ENCODE measurements at places on chromosomes 2 and 18.

DNA sequence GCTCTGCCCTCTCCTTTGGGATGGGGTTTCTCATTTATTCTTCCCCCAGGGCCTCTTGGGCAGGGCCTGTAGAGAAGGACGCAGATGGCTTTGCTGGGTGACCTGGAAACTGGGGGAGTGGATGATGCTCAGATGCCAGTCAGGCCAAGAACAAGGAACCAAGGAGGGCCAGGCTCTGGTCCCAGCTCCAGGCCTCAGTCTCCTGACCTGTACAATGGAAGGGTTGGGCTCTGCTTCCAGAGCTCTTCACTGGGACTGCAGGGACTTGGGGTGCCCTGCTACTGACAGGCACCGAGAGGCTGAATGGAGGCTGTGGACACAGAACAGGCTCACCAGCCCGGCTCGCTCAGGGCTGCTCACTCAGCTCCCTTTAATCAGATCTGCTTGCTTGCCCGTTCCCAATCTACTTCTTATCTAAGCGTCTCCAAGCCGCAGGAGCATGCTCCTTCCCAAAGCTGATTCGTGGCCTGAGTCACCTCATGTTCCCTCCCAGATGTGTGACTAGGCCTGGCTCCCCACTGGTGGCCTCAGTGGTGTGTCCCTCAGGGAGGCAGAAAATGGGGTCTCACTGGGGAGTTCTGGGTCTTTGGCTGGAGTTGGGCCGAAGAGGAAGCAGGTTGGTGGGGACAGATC, 82.6 kb upstream of the ODC1 start:
- DNase-seq: no peak

DNA sequence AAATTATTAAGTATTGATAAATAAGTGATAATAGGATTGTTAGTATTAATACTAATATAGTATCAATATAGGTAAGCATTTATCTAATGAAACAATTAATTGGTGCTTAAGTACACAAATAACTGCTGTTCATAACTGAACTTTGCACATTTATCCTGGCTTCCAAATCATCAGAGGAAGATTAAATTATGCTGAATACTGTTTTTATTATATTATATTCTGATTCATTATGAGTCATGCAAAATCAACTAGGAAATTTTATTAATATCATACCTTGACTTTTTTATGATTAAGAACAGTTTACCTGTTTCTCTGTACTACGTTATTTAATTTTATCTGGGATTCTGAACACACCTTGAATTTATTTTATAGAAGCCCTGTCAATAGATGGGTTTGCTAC, 42.6 kb downstream of the FAP start:
- no peak for DNase-seq

DNA sequence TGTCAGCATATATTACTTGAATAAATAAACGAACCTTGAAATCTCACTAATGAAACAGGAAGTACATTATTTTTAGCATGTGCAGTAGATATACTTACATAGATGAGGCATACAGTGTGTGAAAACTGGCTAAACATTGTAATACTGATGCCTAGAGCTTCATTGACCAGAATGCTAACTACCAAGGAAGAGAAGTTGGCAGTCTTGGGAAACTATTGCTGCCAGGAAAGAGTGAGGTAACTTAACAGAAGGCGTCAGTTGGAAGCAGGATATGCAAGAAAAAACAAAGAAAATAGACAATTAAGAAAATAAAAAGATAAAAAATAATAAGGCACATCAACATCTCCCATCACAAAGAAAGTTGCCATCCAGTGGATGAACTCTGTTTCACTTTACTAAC, 963.0 kb downstream of the TDRD15 start:
- DNase-seq: no peak

DNA sequence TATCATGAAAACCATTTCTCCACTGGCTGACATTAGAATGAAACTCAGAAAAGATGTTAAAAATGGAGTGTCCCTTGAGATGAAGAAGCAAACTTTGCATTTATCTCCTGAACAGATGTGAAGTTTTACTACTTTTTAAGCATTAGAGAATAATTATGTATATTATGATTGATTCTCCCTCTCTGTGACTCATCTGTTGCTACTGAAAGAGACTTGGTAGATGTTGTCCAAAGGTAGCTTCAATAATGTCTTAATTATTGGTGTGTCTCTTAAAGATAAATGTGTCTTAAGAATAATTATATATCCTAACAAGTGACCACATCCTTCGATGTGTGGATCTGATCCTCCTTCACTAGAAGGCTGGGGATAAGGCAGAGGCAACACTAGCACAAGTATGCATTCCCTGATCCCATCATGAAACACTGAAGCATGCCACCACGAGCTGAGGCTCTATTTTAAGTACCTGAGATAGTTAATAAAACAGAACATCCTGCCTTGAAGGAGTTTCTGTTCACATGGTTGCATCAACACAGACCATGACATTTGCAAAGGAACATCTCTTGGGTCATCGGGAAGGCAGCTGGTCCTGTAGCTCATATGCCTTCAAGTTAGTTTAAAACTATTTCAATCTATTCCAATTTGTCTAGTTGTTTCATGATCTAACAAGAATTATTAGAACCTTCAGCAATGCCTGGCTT, 15.5 kb downstream of the RND3 start:
- no peak for DNase-seq

DNA sequence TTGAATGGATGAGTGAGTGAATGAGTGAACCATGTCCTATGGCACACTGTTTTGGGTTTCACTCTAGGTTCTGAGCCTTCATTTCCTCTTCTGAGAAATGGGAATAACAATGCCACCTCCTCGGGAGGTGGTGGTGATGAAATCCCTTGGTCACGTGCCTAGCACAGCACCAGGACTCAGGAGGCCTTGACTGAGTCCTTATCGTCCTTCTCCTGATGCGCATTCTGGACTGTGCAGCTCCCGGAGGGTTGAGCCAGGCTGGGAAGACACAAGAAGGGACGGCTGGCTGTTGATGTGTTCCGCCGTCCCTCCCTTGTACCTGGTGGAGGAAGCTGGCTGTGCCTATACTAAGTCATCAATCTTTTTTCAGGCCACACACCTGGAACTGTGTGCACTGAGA, 437.3 kb downstream of the ZNF521 start:
- no peak for DNase-seq

- no peak for DNase-seq
Measured at GRCh38 chr2:48508461-48509124, 21.4 kb upstream of the STON1 start.

- DNase-seq: no peak
Measured at GRCh38 chr2:134074619-134075018, 179.3 kb upstream of the MGAT5 start.

GRCh38 chr2:196249860-196250259, 78.5 kb upstream of the STK17B start:
- no peak for DNase-seq

DNA sequence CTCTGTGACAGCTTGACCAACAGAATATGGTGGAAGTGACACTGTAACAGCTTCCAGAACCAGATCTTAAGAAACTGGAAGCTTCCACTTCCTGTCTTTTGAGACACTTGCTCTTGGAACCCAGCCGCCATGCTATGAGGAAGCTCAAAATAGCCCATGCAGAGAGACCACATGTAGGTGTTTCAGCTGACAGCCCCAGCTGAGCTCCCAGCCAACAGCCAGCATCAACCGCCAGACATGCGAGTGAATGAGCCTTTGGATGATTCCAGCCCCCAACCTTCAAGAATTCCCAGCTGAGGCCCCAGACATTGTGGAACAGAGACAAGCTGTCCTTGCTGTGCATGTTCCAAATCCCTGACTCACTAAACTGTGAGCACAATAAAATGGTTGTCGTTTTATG, 27.9 kb downstream of the ACVR1 start:
- no peak for DNase-seq

DNA sequence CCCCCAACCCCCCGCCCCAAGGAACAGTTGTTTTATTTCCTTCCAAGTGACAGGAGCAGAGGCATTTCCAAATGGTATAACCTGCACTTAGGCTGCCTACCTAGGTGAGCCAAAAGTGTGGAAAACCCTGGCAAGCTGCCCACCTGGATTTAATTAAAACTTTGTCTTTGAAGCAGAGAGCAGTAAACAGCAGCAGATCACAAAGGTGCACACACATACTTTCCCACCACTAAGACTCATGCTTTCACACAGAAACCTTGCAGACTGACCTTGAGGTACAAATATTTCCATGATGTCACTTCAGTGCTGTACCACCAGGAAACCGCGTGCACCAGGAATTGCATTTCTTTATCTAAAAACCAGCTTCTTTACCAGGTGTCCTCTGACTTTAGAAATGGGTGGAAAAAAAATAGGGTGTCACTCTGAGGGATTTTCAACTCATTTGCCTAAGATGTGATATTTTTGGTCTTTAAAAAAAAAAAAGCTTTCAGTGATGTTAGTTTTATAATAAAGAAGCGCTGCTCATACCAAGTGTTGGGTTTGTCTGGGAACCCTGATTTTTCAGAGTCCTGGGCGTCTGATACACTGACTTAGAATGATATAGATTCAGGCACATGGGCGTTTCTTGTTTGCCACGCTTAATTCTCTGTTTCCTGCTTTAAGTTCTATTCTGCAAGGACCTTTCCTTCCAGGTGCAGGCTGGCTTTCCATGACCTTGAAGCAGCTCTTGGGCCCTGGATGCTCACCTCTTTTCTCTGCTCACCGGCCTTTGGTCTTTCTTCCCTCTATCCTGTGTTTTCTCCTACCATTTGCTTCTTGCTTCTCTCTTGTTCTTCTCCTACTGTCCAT, 70.7 kb upstream of the BCL2L11 start:
- no peak for DNase-seq

- no peak for DNase-seq
Measured at GRCh38 chr2:120513776-120514357, 167.9 kb downstream of the INHBB start.

- DNase-seq: no peak
Measured at GRCh38 chr2:26068602-26069298, 34.9 kb downstream of the RAB10 start.

GRCh38 chr2:162926907-162927306, 88.3 kb upstream of the KCNH7 start:
- no peak for DNase-seq

DNA sequence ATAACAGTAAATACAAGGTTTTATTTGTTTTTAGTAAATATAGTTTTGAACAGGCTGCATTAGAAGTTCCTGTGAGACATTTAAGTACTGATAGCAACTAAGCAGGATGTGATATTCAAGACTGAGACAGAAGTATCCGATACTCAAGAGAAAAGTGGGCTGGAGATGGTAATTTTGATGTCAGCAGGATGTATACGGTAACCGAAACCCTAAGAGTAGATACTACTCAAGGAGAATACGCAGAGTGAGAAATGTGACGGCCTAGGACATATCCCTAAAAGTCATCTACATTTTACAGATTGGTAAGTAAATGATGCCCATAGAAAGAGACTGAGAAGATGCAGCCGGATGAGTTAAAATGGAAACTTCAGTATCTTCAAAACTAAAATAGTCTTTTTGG, 115.4 kb downstream of the GORASP2 start:
- no peak for DNase-seq

DNA sequence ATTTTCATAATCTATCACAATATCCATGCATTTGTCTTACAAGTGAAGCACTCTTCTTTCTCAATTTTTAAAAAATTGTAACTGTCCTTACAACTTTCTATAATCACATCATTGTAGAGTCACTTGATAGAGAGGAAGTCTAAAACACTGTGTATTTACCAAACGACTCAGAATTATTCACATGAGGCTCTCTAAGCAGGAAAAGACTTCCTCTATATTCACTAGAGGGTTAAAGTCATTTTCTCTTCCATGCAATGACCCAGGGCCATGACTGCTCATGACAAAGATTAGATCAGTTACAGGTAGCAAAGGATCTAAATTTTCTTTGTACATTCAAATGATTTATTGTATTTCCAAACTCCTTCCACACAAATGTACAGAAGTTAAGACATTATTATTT, 9.0 kb upstream of the SLC1A4 start:
- no peak for DNase-seq

DNA sequence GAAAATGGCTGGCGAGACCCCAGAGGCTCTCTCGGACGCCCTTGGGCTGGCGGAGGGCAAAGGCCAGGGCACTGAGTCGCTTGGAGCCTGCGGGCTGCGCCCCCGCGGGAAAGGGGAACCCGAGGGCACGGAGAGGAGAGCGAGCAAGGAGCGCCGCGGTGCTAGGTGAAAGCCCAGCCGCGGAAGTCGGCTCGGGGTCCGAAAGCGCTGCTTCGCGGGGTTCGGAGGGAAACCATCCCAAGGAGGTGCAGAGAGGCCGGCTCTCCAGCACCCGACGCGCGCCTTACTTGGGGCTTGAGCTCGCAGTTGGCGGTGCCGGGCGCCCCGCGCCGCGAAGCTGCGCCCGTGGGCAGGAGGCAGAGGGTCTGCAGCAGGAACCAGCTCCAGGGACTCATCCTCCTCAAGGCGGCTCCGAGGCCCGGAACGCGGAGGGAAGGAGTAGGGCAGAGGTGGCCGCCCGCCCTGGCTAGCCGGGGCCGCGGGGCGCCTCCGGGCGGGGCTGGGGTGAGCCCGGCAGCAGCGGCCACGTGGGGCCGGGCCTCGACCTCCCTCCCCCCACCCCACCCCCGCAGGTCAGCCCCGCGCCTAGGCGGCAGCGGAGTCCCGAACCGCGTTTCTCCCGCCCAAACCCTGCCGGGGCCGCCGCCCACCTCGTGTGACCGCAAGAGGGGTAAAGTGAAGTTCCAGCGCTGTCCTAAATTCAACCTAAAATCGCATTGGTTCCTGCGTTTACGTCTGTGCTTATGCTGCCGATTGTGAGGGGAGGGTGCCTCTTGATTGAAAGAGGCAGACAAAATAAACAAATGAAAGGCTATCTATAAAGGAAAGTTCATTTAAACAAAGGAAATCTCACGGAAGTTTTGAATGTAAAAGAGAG, at the start of gene TRABD2A:
Gene TRABD2A (minus strand): TSS at position 440 of the 877 bp plus-strand sequence. CDS start 45 bp downstream, at position 395.
- no peak for DNase-seq
